ENCODE measurements at places on chromosomes 6 and 20.

DNA sequence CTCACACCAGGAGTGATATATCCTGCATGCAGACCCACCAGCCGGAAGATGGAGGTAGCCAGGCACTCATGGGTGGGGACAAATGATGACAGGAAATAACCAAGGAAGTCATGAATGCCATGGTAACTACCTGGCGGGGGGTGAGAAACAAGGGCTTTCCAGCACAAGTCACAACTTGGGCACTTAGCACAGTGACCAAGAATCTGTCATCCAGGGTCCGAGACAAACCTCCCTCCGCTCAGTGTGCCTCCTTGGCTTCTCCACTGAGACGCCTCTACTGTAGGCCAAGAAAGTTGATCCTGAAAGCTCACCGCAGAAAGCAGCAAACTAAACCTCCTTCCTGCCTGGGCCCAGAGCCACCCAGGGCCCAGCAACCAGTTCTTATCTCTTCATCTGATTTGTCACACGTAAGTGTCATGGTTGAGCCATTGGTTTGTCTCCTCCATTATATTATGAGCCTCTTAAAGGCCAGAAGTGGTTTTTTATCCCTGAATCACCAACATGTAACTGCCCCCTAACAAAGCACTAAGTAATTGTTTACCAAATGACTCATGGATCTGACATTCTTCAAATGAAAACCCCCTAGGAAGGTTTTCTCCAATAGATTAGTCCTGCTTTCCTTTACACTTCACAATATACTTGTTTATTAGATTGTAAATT lies 84.3 kb upstream of the TAB2 start:
- peak; percentile 90 for DNase-seq

GRCh38 chr6:129189266-129189665 lies 306.3 kb downstream of the LAMA2 start:
- no peak for DNase-seq

DNA sequence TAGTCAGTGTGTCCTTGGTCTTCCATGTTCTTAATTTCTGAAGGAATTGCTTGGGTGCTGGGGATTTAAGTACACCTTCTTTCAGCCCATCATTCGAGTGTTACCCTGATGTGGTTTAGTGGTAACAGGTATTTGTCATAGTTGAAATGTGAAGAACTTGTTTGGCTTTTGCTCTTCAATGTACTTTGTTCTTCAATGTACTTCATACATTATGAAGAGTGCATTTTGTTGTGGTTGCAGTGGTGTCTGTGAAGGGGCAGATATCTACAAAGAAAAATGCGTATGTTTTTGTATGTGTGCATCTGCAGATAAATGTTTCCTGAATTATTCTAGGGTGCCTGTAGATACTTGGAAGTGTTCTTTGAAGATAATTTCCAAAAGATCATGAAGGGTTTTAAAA lies 111.2 kb upstream of the SUPT3H start:
- DNase-seq = no peak

- DNase-seq = no peak
Measured at GRCh38 chr20:20546402-20546801, 166.0 kb downstream of the RALGAPA2 start.

- DNase-seq = no peak
Measured at GRCh38 chr6:160926281-160927276, 65.0 kb upstream of the MAP3K4 start.

- DNase-seq = no peak
Measured at GRCh38 chr20:4283016-4283415, 267.7 kb upstream of the RNF24 start.

DNA sequence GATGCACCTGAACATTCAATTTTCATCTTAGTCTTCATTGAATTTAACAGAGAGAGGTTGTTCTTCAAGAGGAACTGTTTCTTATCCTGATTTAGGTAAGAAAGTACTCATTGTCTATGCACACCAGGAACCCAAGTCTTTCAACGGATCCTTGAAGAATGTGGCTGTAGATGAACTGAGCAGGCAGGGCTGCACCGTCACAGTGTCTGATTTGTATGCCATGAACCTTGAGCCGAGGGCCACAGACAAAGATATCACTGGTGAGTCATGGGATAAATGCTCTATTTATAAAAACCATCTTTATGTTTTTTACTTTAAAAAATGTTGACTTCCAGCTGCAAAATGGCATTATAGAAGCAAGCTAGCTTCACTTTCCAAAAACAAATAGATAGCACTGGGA lies 10.2 kb downstream of the NQO2 start:
- no peak for DNase-seq

DNA sequence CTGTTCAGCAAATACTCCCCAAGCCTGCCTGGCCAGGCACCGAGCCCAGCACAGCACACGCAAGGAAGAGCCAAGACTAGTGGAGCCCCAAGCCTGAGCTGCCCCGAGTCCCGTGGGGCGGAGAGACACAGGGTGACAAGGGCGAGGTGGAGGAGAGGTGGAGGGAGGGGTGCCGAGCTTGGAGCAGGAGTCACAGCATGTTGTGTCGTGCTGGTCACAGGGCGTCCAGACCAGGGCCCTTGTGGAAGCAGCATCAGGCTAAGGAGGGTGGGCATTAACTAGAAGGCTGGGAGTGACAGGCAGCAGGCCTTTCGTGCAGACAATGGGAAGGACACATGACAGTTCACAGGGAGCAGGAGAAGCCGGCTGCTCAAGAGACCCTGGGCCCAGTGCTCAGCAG lies 391.6 kb downstream of the TAF4 start:
- DNase-seq = no peak

- no peak for DNase-seq
Measured at GRCh38 chr6:52136934-52137467, 49.2 kb upstream of the IL17A start.

DNA sequence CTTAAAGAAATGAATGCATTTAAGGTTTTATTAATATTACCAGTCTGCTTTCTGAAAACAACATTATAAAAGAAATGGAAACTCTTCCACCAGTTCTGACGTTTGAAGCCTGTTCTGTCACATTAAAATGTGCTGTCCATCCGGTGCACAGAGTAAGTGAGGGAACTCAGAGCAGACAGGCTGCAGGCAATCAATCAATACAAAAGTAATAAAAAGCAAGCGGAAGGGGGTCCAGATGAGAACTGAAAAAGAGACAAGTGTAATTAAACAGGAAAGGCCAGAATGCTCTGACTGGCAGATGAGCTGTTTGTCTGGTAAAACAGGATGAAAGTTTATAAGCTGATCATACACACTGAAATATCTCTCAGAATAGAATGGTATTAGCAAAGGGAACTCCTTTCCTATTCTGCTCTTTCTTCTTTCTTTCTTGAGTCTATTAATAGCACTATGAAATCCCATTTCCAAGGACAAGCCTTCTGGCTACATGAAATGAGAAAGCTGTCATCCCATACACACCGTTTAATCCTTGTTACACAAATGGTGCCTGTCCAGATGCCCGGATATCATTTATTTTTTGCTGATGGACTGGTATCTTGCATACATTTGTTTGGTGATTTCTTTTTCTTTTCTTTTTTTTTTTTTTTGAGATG lies 94.3 kb downstream of the RAMACL start:
- DNase-seq = no peak

GRCh38 chr6:31453259-31453658 lies 44.7 kb upstream of the MICB start:
- DNase-seq = no peak

GRCh38 chr20:1600736-1601135 lies 19.1 kb downstream of the SIRPB1 start:
- no peak for DNase-seq

DNA sequence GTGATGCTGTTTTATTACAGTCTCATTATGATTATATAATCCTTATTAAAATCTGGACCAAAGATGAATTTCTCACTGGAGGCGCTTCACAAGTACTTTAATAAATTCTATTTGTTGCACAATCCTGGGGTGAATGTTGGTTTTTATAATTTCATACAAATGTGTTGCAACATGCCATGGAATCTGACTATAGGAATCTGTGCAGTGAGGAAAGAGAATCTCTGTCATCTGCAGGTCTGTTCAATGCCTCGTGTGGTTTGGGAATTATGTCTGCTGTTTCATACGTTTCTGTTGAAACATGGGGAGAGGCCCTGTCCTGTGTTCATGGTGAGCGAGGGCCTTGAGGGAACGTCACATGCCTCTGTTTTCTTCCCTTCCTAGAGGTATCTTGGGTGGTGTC lies 277.3 kb downstream of the CDH4 start:
- no peak for DNase-seq

DNA sequence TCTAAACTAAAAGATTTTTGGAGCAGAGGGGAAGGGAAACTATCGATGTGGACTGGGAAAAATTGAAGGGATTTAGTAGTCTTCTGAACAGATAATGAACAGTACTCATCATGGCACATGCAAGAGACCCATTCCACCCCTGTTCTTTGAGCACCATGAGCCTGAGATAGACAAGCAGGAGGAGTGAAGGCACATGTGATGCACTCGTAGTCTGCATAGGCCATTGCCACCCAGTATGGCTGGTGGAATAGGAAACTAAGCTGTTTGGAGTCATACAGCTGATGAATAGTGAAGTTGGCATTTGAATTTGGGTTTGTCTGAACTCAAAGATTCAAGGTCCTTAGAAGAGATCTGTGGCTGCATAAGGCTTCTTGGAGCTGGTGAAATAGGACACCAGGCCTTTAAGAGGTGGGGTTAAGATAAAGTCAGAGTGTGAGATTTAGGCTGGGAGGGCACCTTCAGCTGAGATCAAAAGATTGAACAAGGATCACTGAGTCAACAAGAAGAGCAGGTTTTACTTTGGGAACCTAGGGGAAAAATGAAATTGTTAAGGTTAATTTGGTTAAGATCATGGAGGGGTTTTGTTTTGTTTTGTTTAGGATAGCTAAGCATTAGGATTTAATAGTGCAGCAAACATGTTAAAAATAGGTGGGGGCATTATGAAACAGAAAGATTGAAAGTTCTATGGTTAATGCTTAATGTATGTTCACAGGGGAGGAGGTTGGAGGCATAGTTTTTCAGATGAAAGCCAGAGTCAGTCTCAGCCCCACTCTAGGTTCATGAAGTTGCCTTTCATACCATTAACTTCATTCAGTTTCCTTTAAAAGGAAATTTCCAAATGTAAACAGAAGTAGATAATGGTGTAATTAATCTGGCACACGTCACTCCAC lies 148.8 kb downstream of the ARID1B start:
- no peak for DNase-seq

GRCh38 chr20:37521061-37521771 lies at the start of gene NNAT:
NNAT (plus strand) TSS chr20:37521250; CDS start chr20:37521332, 82 bp downstream.
- DNase-seq = no peak

DNA sequence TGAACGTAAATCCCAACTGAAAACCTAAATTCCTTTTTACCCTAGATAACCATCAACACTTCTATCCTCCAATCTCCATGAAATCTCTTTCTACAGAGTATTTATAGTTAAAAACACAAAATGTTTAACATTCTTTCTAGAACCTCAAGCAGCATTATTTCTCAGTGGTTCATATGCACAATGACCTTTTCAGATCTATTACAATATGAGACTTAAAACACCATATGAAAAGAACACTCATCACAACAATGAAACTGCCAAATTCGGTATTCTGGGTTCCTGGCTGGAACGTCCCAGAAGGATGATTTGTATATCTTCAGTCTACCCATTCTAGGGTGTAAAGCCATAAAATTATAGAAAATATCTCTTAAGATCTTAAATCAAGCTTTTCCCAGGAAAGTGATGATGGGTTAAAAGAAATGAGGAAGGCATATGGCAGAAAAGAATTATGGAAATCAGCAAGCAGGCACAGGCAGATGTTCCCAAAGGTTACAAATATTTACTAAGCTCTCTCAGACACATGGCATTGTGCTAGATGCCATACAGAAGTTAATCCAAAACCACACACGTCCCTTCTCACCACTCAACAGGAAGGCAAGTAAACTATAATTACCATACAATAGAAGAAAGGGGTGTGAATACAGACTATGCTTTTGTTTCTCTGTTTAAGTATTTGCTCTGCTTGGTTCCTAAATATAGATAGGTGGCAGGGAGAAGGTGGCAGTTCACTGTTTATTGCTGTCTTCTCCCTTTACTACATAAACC lies 118.0 kb downstream of the CHD6 start:
- DNase-seq = no peak

GRCh38 chr6:152727507-152727906 lies 23.1 kb upstream of the VIP start:
- no peak for DNase-seq

GRCh38 chr20:24651171-24651975 lies 181.9 kb downstream of the SYNDIG1 start:
- DNase-seq = peak; percentile 38

GRCh38 chr20:58308680-58309527 lies 611 bp upstream of the RAB22A start:
- no peak for DNase-seq

DNA sequence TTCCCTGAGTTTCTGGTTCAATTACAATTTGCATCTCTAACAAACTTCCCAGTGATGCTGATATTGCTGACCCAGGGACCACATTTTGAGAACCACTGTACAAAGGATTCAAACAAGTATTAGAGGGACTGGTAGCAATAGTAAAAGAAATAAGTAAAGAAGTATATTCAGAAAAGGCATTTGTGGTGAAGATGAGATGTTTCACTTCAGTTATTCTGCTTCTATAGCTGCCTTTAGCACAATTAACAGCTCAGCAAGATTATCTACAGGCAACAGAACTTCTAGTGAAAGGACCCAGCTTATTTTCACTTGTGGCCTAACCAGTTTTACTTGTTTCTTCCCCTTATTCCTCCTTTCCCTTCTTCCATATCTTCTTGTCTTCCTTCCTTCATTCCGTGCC lies 149.4 kb downstream of the PHF3 start:
- no peak for DNase-seq

- DNase-seq = no peak
Measured at GRCh38 chr20:16919841-16920240, 171.7 kb downstream of the OTOR start.

DNA sequence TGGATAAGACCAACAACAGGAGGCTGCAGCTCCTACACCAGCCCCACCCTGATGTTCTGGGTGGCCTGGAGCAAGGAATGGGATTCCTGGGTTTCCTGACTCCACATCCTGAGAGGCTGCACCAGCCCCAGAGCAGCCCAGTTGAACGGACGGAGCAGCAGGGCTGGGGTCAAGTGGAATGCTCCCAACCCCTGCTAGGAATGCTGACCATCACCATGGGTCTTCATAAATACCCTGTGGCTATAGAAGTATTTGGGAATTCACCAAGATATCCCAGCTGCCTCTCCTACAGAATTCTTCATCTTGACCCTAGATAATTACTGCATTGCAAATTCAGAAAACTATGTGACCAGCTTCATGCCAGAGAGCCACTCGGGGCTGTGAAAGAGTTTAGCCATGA lies 180.3 kb downstream of the THBS2 start:
- DNase-seq = peak; percentile 60

DNA sequence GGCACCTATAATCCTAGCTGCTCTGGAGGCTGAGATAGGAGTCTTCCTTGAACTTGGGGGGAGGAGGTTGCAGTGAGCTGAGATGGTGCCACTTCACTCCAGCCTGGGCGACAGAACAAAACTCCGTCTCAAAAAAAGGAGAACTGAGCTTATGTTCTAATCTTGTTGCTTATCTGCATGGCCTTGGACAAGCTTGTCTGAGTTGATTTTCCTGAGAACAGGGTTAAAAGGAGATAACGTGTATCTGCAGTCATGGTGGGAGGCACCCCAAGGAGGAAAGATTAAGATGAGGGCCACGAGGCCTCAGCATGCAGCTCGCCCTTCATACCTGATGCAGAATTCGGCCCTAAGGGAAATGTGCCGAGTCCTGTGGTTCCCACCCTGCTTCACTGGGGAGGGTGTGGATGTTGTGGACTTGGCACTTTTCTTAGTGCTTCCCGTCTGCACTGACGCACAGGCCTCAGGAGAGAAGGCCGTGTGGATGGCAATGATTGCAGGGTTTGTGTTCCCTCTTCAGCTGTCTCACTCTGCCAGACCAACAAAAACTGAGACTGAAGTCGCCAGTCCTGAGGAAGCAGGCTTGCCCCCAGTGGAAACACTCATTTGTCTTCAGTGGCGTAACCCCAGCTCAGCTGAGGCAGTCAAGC lies 56.3 kb downstream of the EZR start:
- DNase-seq = no peak
